ENCODE measurements at places on chromosomes 3 and 15.

DNA sequence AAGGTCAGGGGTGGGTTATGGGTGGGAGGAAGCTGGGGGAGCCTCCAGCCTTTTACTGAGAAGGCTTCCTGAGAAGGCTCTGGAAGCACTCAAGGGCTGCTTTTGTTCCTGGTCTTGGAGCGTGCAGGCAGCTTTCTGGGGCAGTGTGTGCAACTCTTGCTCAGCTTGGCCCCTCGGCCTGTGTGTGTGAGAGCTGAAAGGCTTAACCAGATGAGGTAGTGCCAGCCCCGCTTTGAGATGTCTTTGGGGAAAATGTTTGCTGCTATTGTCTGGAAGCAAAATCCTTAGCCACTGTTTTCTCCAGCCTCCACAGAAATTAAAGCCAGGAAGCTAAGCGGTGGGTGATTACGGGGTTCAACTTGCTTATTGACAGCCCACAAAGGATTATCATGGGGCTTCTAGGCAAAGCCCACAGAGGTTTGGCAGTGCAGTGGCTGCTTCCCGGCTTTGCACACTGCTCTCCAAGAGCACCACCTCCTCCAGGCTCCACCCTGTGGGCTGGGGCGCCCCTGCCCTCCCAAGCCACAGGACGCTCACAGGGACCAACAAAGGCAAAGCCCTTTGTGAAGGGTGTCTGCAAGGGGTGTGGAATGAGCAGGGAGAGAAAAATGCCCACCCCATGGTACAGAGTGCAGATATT, 121.7 kb upstream of the TLE3 start:
- DNase-seq = no peak

DNA sequence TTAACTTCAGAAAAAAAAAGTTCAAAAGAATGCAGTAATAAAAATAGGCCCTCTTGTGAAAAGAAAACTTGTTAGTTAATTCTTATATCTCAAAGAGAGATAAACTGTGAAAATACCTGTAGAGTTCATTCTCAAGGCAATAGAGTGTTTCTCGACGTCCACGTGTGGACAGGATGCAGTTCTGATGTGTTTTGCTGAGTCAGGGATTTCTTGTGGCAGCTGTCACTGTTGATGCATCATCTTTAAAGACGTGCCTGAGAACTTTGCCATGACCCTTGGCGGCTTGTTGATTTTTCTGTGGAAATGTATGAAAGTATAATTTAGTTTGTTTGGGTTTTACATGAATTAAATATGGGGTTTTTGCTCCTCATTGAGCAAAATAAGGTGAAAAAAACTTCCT, 702.2 kb downstream of the NLGN1 start:
- DNase-seq = no peak

DNA sequence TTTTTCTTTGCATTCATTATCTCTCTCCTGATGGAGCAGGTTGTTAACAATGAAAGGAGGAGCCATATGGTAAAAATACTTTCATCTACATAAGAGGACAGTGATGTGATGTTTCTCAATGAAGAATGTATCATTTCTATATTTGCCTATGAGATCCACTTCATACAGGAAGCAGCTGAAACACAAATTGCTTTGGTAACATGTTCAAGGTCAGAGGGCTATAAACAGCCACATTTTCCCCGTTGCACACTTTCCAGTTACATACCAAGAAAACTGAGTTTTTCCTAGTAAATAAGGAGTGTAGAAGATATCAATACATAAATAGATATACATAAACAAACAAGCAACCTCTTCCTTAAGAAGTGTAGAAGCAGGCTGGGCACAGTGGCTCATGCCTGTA, 32.6 kb upstream of the GYG1 start:
- DNase-seq = no peak

- no peak for DNase-seq
These were observed 178.8 kb upstream of the EIF1B start for GRCh38 chr3:40130721-40131120.

DNA sequence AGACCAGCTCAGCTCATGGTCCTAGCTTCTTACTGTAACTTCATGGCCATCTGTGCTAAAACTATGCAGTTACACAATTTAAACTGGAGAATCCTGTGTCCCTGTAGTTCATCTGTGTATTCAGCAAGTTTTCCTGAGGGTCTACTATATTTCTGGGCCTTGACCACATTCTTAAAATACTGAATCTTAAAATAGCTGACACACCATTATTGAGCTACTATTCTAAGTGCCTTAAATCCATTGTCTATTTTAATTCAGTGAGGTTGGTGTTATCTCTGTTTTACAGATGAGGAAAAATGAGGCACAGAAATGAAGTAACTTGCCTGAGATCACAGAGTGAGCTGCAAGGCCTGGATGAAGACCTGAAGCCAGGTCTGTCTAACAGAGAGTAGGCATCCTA, 22.0 kb downstream of the MYLK start:
- DNase-seq = no peak

DNA sequence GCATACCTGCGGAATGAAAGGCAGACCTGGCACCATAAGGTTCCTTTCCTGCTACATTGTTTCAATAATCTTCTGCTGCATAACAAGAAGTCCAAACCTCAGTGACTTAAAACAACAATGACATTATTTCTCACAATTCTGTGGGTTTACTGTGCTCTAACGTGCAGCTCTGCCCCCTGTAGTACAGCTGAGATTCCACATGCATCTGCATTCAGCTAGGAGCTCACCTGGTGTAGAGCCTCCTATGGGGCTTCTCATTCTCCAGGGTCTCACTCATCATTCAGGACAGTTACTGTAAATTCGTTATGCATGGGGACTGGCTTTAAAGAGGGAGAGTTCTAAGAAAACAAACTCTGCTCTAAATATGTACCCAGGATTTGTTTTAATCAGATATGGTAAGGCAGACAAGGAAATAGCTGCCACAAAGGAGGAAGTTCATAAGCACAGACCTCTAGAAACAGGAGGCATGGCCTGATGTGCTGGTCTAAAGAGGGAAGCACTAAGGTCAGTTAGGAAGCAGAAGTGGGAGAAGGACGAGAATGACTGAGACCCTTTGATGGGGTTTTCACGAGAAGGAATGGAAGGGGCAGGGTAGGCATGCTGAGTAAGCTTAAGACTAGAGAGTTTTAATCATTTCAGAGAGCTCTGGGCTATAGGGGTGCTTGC, 347.0 kb downstream of the NEK10 start:
- DNase-seq = no peak

- DNase-seq = no peak
These were observed 181.5 kb upstream of the TOPAZ1 start for GRCh38 chr3:44060164-44060563.

GRCh38 chr15:75739791-75740190, 27.1 kb upstream of the CSPG4 start:
- DNase-seq = no peak

- no peak for DNase-seq
These were observed 214.9 kb upstream of the ARRDC4 start for GRCh38 chr15:97745481-97746071.

- peak; percentile 24 for DNase-seq
These were observed 3.3 kb downstream of the TUBGCP5 start for GRCh38 chr15:23035964-23036566.

DNA sequence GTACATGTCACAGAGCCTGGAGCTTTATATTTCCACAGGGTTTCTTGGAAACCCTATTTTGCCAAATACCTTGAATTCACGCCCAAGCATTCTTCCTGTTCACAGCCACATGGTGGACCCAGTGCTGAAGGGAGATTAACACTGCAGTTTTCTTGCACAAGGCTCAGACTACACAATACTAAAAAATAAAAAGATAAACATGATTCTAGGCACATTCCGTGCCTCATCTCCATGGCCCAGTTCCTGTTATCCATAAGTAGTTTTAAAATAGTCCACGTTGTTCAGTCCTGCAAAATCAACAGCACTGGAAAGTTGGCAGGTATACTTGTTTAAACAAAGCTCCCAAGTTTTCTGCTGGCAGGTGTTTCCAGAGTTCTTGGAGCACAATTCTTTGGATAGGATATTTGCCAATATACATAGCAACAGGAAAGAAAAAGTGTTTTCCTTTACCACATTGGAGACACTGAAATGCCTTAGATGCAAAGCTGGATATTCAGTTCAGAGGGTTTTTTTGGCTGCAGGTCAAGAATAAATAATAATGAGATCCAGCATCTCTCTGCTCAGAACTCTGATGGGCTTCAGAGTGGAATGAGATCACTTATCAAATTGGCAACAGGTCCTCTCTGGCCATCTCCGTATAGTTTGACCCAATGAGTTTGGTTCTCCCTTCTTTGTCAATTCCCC, 88.1 kb upstream of the TGFBR2 start:
- no peak for DNase-seq

- no peak for DNase-seq
These were observed 58.4 kb downstream of the TBC1D2B start for GRCh38 chr15:78018946-78019644.

DNA sequence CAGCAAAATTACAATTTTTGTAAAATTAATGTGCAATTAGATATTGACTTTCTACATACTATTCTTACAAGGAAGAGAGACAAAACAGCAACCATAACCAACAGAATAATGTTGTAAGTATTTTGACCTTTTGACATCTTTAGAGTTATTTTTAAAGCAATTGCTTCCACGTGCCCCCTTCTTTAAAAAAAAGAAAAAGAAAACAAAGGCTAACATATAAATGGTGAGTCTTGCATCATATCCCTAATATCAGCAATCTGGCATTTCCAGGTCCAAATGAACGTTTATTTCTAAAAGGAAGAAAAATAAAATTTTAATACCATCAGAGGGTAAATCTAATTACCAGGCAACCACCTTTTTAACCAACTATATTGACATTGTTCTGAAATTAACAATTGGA, 19.3 kb upstream of the STRIT1 start:
- DNase-seq = no peak

DNA sequence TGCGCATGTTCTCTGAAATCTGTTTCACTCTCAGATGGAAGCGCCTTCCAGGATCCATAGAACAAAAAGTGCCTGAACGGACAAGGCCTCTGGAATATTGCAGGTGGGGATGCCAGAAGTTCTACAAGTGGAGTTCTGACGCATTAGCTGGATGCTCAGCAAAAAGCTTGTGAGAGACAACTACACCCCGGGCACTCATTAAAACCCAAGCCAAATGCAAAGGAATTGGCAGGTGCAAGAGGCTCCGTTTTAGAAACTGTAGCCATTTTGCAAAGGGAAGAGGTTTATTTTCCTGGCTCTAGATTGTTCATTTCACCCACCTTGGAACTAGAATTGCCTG, 35.2 kb upstream of the SLC24A5 start:
- no peak for DNase-seq

DNA sequence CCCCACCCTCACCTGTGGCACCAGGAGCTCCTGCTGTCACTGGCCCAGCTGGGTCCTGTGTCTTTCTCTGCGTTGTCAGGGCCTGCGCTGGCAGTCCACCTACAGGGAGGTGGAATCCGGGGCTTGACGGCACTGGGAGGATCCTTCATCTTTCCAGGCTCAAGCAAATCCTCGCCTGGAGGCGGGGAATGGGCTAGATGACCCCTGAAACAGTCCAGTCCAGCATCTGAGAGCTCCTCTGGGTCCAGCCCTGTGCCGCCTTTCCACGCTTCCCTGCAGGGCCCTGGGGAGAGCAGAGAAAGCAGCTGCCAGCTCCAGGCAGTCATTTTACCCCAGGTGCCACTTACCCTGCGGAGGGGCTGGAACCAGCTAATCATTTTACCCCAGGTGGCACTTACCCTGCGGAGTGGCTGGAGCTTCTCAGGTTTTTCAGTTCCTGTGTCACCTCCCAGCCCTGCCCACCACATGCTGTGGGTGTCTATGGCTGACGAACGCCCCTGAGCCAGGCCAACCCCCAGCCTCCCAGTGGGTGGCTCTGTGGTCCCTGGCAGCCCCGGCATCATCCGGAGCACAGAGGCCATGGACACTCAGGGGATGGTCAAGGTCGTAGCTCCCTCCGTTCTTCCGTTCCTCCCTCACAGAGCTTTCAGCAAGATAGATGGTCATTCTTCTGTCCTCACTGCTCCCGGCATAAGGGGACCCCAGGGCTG, 17.9 kb upstream of the ADIPOQ start:
- DNase-seq = no peak

DNA sequence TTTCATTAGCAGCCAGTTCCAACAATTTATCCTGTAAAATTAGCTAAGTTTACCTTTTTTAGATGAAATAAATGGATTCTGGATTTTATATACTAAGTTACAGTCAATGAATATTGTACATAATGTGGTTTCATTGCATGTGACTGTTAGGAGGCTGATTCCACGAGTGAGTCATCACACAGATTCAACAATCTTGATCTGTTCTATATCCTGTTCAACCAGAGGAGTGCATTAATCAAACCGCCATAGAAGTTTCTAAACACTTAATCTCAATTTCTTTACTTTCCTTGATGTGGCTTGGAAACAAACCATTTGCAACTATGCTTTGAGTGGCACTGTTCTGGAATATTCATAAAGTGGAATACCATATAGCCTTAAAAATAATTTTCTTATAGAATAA, 15.3 kb downstream of the DNAJC13 start:
- DNase-seq = no peak

GRCh38 chr3:108102420-108103039, 11.7 kb upstream of the CD47 start:
- no peak for DNase-seq

DNA sequence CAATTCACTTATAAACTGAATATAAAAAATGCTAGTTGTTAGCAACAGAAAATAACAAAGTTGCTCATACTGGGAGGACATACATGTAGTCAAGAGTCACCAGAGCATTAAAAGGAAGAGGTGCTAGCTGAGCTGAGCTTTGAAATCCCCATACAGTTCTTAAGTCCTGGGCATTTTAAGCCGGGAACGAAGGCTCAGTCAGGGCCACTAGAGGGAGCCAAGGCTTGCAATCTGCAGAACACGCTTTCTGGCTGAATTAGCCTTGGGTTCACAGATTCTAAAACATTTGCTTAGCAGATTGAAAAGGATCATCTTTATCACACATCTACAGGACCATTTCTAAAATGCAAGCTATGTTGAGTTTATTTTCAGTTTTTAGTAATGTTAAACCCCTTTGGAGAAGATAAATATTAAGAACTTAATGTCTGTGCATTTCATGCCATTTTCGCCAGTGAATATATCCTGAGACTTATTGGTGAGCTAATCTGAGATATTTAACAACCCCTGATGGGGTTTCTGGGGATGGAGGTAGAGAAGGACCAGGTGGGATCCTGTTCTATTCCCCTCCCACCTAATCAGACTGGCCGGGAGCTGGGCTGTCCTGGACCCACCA, 26.3 kb upstream of the MNS1 start:
- no peak for DNase-seq

DNA sequence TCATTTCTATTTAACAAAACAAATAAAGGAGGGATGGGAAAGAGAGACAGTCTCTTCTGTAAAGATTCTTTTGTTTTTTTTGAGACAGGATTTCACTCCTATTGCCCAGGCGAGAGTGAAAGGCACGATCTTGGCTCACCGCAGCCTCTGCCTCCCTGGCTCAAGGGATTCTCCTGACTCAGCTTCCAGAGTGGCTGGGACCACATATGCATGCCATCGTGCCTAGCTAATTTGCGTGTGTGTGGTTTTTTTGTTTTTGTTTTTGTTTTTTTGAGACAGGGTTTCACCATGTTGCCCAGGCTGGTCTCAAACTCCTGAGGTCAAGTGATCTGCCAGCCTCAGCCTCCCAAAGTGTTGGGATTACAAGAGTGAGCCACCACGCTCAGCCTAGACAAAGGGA, 23.3 kb downstream of the STAG1 start:
- peak; percentile 5 for DNase-seq
